SJSA1 (cell line): ENCODE measurements at places on chromosomes 13 and 19.

DNA sequence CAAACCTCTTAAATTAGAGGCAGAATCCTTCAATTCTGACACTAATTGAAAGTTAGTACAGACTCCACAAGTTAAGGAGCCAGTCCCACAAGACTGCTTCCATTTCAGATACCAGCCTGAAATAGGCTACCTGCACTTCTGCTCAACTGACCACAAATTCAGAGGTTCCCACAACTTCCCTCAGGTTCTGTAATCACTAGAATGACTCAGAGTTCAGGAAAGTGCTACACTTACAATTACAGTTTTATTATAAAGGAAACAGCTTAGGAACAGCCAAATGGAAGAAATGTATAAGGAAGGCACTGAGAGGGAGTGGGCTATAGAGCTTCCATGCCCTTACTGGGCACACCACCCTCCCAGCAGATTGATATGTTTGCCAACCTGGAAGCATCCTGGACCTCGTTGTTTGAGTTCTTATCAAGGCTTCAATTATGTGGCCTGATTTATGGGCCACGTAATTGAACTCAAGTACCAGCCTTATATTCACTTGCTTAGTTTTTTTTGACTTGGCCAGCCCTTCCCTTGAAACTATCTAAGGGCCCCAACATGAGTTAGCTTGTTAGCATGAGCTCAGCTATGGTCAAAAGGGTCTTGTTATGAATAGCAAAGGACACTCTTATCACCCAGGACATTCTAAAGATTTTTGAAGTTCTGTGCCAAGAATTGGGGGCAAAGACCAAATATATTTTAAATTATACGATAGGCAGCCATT, 25.9 kb downstream of the NBEA start:
- DNase-seq = no peak

DNA sequence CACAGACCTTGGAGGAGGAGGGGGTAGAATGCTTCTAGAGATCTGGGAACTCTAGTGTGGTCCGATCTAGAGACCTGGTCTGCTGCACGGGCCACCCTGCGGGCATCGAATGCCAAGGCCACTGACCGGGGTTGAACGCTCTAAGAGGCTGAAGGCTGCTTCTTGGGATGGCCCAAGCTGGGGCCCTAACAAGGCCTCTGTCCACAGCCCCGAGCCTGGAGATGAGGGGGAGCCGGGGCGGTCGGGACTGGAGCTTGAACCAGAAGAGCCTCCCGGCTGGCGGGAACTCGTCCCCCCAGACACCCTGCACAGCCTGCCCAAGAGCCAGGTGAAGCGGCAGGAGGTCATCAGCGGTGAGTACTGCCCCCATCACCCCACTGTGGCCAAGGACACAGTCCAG, 15.3 kb downstream of the ARHGEF1 start:
- DNase-seq = no peak

DNA sequence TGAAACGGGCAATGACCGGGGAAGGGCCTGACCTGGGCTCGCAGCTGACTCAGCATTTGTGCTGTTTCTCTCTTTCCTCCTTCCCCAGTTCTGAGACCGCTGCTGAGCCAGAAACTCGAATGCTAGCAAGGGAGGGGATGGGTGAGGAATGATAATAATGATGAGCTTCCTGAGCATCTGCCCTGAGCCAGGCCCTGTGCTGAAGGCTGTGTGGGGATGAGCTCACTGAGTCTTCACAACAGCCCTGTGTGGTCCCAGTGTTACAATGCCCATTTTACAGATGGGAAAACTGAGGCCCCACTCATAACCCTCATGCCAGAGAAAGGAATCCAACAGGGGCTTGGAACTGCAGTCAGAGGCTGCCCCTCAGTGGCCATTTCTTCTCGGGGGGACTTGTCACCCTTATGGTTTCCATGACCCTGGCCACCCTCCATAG, 8.1 kb downstream of the SULT2B1 start:
- no peak for DNase-seq

DNA sequence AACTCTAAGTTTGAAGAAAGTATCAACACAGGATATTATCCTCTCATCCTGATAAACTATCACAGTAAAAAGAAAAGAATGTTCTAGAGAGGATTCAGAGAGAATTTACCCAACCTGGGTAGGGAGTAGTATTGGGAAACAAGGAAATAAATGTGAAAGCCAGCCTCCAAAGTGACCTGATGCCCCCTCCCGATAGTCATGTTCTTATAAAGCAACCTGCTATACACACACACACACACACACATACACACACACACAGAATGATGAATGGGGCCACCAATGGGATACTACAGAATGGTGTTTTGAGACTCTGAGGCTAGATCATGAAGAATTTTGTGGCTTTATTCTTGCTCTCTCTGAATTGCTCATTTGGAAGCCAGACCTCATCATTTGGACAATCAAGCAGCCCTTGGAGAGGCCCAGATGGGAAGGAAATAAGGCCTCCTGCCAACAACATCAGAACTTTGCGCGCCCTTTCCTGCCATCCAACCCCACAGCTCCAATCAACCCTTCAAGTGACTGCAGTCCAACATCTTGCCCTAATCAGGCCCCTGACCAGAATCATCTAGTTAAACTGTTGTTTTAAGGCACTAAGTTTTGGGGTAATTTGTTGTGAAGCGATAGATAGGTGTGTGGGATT, 807.9 kb upstream of the ARGLU1 start:
- DNase-seq = no peak

DNA sequence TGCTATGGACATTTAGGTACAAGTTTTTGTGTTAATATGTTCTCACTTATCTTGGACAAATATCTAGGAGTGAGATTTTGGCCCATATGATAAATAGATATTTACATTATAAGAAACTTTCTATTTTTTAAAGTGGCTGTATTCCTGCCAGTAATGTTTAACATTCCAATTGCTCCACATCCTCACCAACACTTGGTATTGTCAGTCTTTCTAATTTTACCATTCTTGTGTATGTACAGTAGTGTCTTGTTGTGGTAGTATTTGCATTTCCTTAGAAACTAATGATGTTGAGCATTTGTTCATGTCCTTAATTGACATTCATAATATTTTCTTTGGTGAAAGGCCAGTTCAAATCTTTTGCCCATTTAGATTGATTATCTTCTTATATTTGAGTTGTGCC, 171.4 kb upstream of the TSHZ3 start:
- DNase-seq = no peak

DNA sequence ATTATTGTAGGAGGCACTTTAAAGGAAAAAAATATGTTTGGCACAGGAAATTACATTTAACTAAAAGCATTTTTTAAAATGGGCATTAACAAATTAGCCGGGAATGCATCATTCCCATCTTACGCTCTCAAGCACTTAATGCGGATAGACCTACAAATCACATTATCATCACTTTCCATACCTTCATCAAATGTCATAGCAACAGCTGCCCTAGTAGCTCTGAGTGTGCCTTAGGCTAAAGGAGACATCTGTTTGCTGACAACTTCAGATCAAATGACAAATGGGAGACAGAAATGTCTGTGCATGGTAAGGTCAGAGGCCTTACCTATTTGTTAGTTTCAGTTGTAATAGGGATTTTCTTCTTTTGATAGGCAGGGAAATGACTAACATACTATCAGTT, 773.2 kb upstream of the SLC10A2 start:
- no peak for DNase-seq

DNA sequence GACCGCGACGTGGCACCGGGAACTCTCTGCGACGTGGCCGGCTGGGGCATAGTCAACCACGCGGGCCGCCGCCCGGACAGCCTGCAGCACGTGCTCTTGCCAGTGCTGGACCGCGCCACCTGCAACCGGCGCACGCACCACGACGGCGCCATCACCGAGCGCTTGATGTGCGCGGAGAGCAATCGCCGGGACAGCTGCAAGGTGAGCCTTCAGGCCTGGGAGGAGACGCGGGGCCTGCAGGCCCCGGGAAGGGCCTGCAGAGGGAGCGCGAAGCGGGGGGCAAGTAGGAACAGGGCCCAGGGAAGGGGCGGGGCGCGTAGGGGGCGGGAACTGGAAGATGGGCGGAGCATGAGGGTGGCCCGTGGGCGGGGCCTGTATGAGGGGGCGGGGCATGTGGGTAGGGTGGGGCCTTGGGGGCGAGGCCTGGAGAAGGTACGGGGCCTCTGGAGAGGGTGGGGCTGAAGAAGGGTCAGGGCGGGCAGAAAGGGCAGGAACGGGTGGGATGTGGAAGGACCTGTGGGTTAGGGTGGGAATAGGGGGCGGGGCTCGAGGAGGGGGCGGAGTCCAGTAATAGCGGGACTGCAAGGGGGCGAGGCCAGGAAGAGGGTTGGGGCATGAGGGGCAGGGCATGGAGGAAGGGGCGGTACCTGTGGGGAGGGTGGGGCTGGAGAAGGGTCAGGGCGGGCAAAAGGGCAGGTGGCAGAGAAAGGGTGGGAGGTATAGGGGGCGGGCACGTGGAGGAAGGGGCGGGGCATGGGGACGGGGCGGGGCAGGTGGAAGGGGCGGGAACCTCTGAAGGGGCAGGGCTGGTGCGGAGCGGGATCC, 2.5 kb downstream of the CFD start:
- DNase-seq = no peak

DNA sequence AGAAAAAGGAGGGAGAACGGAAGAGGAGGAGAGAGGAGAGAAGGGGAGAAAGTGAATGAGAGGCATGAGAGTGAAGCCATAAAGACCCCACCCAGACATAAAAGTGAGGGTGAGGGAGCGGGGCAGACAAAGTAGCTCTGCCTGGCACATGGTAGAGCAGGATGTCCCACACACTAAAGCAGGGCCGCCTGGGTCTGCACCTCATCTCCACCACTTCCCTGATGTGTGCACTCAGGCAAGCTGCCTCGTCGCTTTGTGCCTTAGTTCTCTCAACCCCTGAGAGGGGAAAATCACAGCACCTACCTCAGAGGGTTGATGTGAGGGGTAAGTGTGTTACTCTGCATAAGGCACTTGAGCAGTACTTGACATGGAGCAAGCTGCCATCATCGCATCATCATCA, 488.1 kb downstream of the COG6 start:
- DNase-seq = no peak

GRCh38 chr19:5219551-5220304, 120.9 kb downstream of the PTPRS start:
- no peak for DNase-seq

- DNase-seq = no peak
These were observed 103.5 kb upstream of the SPRY2 start for GRCh38 chr13:80444240-80445015.

DNA sequence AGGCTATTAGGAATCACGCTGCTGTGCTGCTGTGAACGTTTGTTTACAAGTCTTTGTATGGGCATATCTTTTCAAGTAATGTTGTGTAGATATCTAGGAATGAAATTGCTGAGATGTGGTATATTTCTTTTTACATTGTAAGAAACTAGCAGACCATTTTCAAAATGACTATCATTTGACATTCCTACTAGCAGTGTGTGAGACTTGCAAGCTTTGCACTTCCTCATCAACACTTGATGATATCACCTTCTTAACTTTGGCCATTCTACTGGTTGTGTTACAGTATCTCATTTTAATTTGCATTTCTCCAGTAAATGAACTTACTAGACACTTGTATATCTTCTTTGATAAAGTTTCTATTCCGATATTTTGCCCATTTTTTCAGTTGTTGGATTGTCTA, 12.1 kb downstream of the METTL21C start:
- no peak for DNase-seq

GRCh38 chr13:93045836-93046235, 180.8 kb upstream of the GPC6 start:
- DNase-seq = no peak

GRCh38 chr13:111577208-111577828, 256.9 kb downstream of the TEX29 start:
- DNase-seq = no peak

DNA sequence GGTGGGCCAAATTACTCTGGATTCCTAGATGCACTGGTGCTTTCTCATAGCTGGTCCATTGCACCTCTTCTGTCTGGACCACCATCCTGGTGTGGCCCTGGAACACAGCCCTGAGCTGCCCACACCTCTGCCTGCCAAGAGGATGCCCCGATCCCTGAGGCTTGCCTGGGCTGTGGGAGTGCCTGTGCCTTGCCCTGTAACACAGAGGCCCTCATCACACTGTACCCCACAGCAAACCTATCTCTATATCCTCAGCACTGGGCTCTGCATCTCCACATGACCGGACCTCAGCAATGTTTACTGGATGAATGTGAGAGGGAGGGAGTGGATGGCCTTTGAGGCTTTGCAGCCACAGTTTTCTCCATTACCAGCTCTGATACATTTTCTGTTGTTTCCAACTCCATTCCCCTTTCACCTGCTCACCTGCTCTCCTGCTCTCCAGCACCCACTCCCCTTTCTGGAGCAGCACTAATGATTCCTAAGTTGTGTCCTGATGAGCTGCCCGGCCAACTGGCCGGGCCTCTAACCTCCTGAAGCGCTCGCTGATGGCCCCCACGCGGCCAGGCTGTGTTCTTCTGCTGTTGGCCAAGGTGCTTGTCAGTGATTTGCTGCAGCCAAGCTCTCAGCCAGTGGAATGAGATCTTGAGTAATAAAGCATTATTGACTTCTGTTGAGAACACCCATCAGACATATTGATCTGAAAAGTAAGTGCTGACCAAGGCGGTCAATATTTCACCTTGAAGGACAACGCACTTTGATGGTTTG, 232.6 kb downstream of the TEX29 start:
- DNase-seq = no peak

DNA sequence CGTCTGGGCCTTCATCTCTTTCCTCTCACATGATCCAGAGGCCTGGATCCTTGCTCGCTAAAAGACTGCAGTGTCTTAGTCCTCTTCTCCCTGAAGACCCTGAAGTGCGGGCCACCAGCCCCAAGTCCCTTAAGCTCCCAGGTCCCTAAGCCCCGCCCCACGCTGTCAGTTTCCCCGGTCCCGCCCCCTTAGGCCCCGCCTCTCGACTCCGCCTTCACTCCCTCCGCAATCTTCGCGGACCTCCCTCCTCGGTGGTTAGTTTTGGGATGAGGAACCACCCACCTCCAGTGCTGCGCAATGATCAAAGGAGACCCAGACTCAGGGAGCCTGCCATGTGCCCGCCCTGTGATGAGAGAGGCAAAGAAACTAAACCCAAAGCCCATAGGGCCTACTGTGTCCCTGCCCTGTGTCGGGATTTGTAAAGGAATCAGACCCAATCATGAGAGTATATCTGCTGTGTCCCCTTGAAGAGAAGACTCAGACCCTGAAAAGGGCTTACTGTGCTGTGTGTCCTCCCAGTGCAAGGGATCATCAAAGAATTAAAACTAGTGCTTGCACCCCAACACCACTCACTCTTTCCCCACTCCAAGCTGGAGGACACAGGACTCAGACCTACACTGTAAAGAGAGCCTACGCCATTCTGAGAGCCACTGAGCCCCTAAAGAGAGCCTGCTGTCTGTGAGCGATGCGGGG, 3.0 kb upstream of the COX6B1 start:
- peak; percentile 81 for DNase-seq

DNA sequence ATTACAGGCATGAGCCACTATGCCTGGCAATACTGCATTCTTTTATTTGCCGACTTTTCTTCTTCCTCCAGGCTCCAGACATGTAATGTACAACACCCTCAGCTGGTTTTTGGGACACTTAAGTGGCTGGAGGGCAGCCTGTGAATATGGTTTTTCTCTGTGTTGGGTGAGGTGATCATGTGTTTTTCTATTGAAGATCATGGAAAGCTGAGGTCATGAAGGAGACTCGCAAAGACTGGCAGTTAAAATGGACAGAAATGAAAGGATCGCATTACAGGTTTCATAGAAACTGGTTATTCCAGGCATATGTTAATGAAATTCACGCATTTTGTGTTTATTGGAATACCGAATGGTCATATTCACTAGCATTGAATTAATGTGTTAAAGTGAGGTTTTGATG, 85.2 kb upstream of the RNF113B start:
- DNase-seq = no peak
